ENCODE measurements at places on chromosomes 3 and 15. TPM values are rescaled to one million over a fixed set of nuclear protein-coding genes. Genes with fewer than 3 reads are reported as not detected.

The CILP gene
- total RNA-seq = 0.18 TPM

The BUB1B gene
- total RNA-seq = 4.2 TPM

The CD86 gene
- 31.2 TPM for total RNA-seq

The CYP8B1 gene
- not detected for total RNA-seq

The AHSG gene
- total RNA-seq = not detected

The CISH gene
- total RNA-seq = 2.9 TPM

The IMPG2 gene
- total RNA-seq = 0.29 TPM

The STAC gene
- 0.09 TPM for total RNA-seq

DNA sequence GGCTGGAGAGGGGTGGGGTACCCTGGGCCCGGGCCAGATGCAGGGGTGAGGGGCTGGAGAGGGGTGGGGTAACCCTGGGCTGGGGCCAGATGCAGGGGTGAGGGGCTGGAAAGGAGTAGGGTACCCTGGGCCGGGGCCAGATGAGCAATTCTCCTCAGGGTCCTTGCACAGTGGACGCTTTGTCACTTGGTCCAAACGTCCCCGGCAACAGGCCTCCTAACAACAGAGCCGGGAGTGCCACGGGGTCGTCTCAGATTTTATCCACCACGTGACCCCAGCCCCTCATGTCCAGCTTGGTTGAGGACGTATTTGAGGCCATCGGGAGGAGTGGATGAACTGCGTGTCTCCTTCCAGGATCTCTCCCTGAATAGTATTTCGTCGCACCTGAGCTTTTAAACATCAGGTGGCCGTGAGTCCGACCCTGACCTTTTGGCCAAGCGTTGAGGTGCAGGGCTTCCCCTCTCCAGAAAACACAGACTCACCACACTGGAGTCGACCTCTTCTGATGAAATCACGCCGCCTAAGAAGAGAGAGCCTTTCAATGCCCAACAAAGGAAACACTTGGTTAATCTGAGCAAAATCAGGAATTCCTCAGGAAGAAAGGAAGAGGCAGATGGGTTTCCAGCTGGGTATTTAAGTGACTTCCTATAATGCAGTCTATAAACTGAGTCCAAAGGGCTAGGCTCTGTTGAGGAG is 12.8 kb upstream of the LRRC15 start:
- H3K36me3 ChIP-seq = no peaks in the 10 kb centered on the region
- H3K27me3 ChIP-seq = peaks cover 27% of the 10 kb centered on the region
- no peak overlapping the region for H3K27ac ChIP-seq

DNA sequence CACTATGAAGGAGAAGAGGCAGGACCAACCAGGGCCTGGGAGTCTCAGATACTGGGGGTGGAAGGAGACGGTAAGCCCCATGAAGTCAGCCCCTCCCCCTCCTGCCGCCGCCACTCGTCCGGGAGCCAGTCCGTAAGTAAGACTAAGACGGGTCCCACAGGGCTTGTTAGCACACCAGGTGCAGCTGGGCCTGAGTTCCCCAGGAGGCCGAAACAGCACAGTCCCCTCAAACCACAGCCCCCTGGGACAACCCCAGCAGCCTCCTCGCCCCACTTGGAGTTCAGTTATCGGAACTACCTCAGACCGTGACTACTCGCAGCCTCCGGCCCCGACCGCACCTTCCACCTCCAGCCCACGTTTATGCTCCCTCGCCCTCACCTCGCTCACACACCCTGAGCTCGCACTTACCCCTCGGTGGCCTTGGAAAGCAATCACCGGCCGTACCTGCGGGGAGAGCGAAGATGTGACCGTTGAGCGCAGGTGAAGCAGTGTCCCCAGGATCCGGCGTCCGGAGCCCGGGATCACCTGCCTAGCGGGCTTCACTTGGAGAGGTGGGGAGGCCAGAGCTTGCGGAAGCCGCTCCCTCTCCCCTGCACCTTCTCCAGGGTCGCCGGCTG is 557 bp downstream of the ELL3 start:
- peak; percentile 83 for DNase-seq
- H3K27ac ChIP-seq = peak overlapping the region; percentile 96
- H3K36me3 ChIP-seq = peaks cover 55% of the 10 kb centered on the region
- H3K27me3 ChIP-seq = no peaks in the 10 kb centered on the region
- peaks cover 46% of the 10 kb centered on the region for H3K4me1 ChIP-seq

GRCh38 chr3:181333394-181333793 is 343.9 kb upstream of the DNAJC19 start:
- H3K4me3 ChIP-seq = no peak overlapping the region
- no peak overlapping the region for H3K27ac ChIP-seq
- no peak for DNase-seq
- no peaks in the 10 kb centered on the region for H3K27me3 ChIP-seq
- no peaks in the 10 kb centered on the region for H3K4me1 ChIP-seq

DNA sequence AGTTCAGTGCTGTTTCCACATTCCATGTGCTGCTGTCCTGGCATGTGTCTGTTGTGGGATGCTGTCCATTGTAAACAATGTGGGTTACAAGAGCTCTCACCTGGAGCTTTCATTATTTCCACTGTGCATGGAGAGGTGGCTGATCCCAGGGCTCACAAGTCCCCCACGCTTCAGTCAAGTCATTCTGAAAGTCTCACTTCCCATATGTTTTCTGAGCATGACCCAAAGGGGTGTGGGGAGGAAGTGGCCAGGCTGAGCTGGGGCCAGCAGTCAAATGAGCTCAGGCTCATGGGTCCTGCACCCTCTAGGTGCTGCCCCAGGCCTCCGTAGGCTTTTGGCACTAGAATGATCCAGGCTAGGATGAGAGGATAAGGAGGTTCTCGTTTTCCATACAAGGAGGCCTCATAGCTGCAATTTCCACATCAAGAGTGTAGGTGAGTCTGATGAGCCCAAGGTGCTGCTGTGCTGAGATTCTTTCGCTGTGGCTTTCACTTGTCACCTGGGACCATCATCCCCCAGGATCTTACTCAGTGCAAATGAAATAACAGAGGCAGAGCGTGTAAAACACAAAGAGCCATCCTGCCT is 22.0 kb downstream of the STARD5 start:
- H3K27ac ChIP-seq = peak overlapping the region; percentile 99
- H3K4me1 ChIP-seq = peaks cover 96% of the 10 kb centered on the region
- H3K4me3 ChIP-seq = peak overlapping the region; percentile 99
- H3K36me3 ChIP-seq = peaks cover 100% of the 10 kb centered on the region

DNA sequence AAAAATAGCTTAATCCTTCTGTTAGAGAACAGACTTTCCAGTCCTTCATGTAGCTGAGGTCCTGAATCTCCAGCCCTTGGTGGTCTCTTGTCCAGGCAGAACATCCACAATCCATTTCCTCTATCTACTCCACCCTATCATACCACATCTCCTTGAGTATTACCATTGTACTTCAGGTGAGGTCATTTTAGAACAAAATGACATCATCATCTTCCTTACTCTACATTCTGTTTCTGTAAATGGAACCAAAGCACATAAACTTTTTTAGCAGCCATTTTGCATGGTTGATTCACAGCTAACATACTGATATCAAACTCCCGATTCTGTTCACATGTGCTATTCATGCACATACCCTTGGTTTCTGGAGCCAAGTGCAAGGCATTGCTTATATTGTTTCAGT is 112.4 kb downstream of the C3orf70 start:
- H3K27me3 ChIP-seq = no peaks in the 10 kb centered on the region
- H3K4me1 ChIP-seq = no peaks in the 10 kb centered on the region
- H3K27ac ChIP-seq = no peak overlapping the region
- peaks cover 56% of the 10 kb centered on the region for H3K36me3 ChIP-seq

GRCh38 chr15:71052356-71052755 is 62.9 kb upstream of the THSD4 start:
- no peak overlapping the region for H3K27ac ChIP-seq
- no peak for DNase-seq
- H3K4me1 ChIP-seq = no peaks in the 10 kb centered on the region
- no peaks in the 10 kb centered on the region for H3K36me3 ChIP-seq
- H3K27me3 ChIP-seq = peaks cover 4% of the 10 kb centered on the region

- peaks cover 19% of the 10 kb centered on the region for H3K4me1 ChIP-seq
- DNase-seq = no peak
- no peak overlapping the region for H3K27ac ChIP-seq
- H3K27me3 ChIP-seq = no peaks in the 10 kb centered on the region
Measured at GRCh38 chr3:153215497-153215896, 53.5 kb downstream of the RAP2B start.

- no peaks in the 10 kb centered on the region for H3K36me3 ChIP-seq
- DNase-seq = no peak
Measured at GRCh38 chr3:37935290-37935668, 55.3 kb upstream of the VILL start.

DNA sequence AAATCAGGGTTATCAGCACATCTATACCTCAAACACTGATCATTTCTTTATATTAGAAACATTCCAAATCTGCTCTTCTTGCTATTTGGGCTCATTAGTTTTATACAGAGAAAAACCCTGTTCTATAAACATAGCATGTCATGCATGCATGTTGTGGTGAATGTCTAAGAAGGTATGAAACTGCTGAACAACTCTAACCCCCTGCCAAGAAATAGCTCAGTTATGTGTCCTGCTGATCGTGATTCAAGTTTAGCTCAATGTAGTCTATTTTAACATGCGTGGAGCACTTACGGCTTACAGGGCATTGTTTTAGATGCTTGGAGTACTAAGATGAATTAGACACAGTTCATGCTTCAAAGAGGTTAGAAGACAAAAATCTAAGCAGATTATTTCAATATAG is 35.8 kb downstream of the MYH15 start:
- no peak overlapping the region for H3K4me3 ChIP-seq
- no peak for DNase-seq
- H3K27me3 ChIP-seq = no peaks in the 10 kb centered on the region
- no peak overlapping the region for H3K27ac ChIP-seq

- H3K36me3 ChIP-seq = no peaks in the 10 kb centered on the region
- no peaks in the 10 kb centered on the region for H3K27me3 ChIP-seq
- H3K27ac ChIP-seq = no peak overlapping the region
- DNase-seq = no peak
- H3K4me3 ChIP-seq = no peak overlapping the region
Measured at GRCh38 chr3:117734496-117734895, 1024.9 kb downstream of the TUSC7 start.

GRCh38 chr3:6655275-6655674 is 205.6 kb upstream of the GRM7 start:
- H3K4me1 ChIP-seq = no peaks in the 10 kb centered on the region
- no peak for DNase-seq
- H3K4me3 ChIP-seq = no peak overlapping the region
- H3K36me3 ChIP-seq = no peaks in the 10 kb centered on the region

- no peaks in the 10 kb centered on the region for H3K27me3 ChIP-seq
- H3K36me3 ChIP-seq = peaks cover 35% of the 10 kb centered on the region
- H3K4me3 ChIP-seq = peak overlapping the region; percentile 96
- peak overlapping the region; percentile 93 for H3K27ac ChIP-seq
- H3K4me1 ChIP-seq = peaks cover 36% of the 10 kb centered on the region
Measured at GRCh38 chr15:42549032-42549491, 424 bp downstream of the HAUS2 start.

GRCh38 chr3:178537122-178537705 is 978 bp downstream of the KCNMB2 start:
- H3K27ac ChIP-seq = no peak overlapping the region
- H3K36me3 ChIP-seq = no peaks in the 10 kb centered on the region
- DNase-seq = no peak
- H3K4me1 ChIP-seq = peaks cover 4% of the 10 kb centered on the region
- peaks cover 16% of the 10 kb centered on the region for H3K27me3 ChIP-seq

DNA sequence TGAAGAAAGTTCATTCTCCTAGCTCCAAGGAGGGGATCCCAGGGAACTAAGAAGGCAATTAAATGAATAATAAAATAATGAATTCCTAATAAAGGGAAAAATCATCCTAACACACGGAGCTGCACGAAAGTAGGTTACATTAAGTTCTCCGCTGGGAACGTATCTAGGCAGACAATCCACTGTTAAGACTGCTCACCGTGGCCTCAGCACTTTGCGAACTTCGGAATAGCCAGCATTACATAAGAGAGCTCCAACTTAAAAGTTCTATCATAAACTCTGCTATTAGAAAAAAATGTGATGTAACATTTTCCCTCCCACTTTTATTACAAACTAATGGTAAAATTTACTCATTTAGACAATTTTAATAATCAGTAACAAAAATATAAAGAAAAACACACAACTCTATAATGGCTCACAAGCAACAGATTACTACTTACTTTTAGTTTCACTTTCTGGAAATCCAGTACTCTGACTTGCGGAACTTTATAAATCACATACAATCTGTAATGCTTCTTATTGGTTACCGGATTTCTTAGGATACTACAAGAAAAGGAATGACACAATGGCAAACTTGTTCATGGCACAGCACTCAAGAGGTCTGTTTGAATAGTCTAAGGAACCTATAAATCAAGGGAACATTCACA is 8.5 kb downstream of the SNRPA1 start:
- no peak for DNase-seq
- peaks cover 21% of the 10 kb centered on the region for H3K4me1 ChIP-seq
- peaks cover 79% of the 10 kb centered on the region for H3K36me3 ChIP-seq
- no peak overlapping the region for H3K27ac ChIP-seq

- no peaks in the 10 kb centered on the region for H3K4me1 ChIP-seq
- peaks cover 9% of the 10 kb centered on the region for H3K27me3 ChIP-seq
- H3K27ac ChIP-seq = no peak overlapping the region
- no peak for DNase-seq
- no peaks in the 10 kb centered on the region for H3K36me3 ChIP-seq
Measured at GRCh38 chr15:60223176-60223575, 174.6 kb downstream of the ANXA2 start.

- peak overlapping the region; percentile 40 for H3K4me3 ChIP-seq
- H3K4me1 ChIP-seq = peaks cover 91% of the 10 kb centered on the region
- DNase-seq = no peak
Measured at GRCh38 chr3:15295506-15295905, 36.9 kb downstream of the SH3BP5 start.

- H3K36me3 ChIP-seq = no peaks in the 10 kb centered on the region
- no peak for DNase-seq
- H3K4me3 ChIP-seq = no peak overlapping the region
- H3K27ac ChIP-seq = no peak overlapping the region
Measured at GRCh38 chr3:138355071-138355470, 6.7 kb downstream of the MRAS start.

DNA sequence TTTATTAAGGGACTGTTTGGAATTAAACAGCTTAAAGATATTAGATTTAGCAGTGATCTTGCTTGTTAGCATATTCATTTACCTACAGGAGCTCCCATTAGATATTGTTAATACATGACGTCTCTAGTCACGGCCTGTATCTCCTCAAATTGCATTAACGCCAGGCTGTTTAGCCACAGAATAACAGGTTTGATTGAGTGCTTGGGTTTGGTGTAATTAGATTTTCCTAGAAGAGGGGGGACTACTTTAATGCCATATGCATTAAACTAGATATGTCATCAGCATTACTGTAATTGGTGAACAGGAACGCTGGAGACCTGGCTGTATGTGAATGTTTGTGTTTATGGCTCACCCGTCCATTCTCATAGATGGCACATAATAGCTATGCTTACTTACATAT is 841.4 kb upstream of the NR2F2 start:
- no peak for DNase-seq
- no peak overlapping the region for H3K27ac ChIP-seq
- no peak overlapping the region for H3K4me3 ChIP-seq
- H3K27me3 ChIP-seq = no peaks in the 10 kb centered on the region
- no peaks in the 10 kb centered on the region for H3K36me3 ChIP-seq
- H3K4me1 ChIP-seq = no peaks in the 10 kb centered on the region

- H3K27ac ChIP-seq = no peak overlapping the region
- no peaks in the 10 kb centered on the region for H3K27me3 ChIP-seq
- no peaks in the 10 kb centered on the region for H3K4me1 ChIP-seq
- no peak overlapping the region for H3K4me3 ChIP-seq
Measured at GRCh38 chr3:84925571-84925970, 33.2 kb upstream of the CADM2 start.

- H3K27me3 ChIP-seq = no peaks in the 10 kb centered on the region
- no peak overlapping the region for H3K4me3 ChIP-seq
- no peaks in the 10 kb centered on the region for H3K36me3 ChIP-seq
- H3K4me1 ChIP-seq = peaks cover 28% of the 10 kb centered on the region
Measured at GRCh38 chr15:77506311-77507142, 85.8 kb downstream of the HMG20A start.

Measured in activated B cell treated with CpG ODN at 0.5 μM for 24 hours (primary cell).